ENCODE measurements at places on chromosomes 3 and 15. TPM values are rescaled to one million over a fixed set of nuclear protein-coding genes. Genes with fewer than 3 reads are reported as not detected.
A peak's percentile ranks its signal among the peaks of the same experiment; 100 is the strongest.

GRCh38 chr15:62109982-62110851, 43.4 kb downstream of the C2CD4A start:
- peak; percentile 71 for DNase-seq

GRCh38 chr15:101288905-101289513, 6.0 kb downstream of the SNRPA1 start:
- peak; percentile 66 for DNase-seq

DNA sequence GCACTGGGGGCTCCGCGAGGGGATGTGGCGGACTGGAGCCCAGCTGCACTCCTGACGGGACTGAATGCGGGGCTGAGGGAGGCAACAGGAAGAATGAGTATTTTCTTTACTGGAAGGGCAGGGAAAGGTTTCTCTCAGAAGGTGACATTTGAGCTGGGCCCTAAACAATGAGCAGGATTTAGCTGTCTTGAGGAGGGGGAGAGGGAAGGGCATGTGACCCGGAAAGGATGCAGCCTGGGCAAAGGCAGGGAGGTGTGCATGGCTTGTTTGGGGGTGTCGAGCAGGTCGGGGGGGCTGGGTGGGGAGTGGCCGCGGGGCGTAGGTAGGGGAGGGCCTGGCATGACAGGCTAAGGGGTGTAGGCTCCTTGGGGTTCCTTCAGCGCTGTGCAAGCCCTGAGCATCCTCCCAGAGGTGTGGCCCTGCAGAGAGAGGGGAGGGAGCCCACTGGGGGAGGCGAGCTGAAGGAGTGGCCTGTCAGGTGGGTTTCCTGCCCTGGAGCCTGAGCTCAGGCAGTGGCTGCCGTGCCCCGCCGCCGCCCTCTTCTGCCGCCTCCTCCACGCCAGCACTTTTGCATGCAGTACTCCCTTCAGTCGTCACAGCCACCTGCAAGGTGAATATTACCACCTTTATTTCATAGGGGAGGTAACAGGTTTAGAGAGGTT, 17.2 kb upstream of the ANKDD1A start:
- DNase-seq = no peak

ATP13A5 gene
- total RNA-seq = not detected

ARGFX gene
- total RNA-seq = not detected

DNA sequence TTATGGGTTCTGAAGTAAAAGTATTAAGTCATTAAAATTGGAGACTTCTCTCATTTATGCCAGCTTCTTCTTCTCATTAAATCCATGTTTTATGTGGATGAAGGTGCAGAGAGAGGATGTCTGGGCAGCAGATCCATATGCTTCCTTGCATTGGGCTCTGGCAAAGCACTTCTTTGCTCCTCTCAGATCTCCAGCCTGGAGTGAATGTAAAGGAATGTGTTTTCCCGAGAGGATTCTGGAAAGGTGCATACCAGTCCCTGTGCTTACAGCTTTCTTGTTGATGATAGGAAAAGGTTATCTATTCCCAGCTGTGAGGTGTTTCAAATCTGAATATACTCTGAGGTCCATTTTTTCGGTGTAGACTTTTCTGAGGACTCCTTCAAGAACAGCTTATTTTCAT, 79.9 kb upstream of the PEX5L start:
- DNase-seq = no peak

GRCh38 chr15:60541481-60542299, 62.7 kb upstream of the ICE2 start:
- no peak for DNase-seq

GRCh38 chr3:185655426-185656320, 69.6 kb downstream of the SENP2 start:
- DNase-seq = no peak

- DNase-seq = no peak
These were observed 172.4 kb upstream of the IQSEC1 start for GRCh38 chr3:13245615-13245978.

DNA sequence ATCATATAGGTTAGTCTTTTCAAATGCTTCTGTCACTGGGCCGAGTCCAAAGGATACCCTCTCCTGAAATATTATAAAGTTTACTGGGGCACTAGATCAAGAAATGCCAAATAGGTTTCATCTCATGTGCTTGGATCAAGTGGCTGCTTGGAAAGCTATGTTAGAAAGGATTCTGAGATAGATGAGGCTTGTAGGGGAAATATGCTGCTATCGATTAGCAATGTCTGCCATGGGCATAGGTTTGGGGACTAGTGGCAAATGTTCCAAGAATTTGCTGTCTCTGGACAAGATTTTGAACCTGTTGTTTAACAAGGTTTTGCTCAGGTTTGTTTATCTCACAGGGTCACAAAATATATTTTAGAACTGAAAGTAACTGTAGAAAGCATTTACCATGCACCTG, 23.0 kb upstream of the UBE2Q2 start:
- no peak for DNase-seq

IL5RA gene
- total RNA-seq = not detected

RETNLB gene
- not detected for total RNA-seq

AP4E1 gene
- total RNA-seq = 12.2 TPM

DNA sequence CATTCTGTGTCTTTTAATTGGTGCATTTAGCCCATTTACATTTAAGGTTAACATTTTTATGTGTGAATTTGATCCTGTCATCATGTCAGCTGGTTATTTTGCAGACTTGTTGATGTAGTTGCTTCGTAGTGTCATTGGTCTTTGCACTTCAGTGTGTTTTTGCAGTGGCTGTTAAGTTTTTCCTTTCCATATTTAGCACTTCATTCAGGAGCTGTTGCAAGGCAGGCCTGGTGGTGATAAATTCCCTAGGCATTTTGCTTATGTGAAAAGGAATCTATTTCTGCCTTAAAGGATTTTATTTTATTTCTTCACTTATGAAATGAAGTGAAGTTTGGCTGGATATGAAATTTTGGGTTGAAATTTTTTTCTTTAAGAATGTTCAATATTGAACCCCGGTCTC, 70.2 kb upstream of the CD96 start:
- peak; percentile 4 for DNase-seq

GRCh38 chr15:63531586-63531985, 27.2 kb downstream of the USP3 start:
- DNase-seq = no peak

DNA sequence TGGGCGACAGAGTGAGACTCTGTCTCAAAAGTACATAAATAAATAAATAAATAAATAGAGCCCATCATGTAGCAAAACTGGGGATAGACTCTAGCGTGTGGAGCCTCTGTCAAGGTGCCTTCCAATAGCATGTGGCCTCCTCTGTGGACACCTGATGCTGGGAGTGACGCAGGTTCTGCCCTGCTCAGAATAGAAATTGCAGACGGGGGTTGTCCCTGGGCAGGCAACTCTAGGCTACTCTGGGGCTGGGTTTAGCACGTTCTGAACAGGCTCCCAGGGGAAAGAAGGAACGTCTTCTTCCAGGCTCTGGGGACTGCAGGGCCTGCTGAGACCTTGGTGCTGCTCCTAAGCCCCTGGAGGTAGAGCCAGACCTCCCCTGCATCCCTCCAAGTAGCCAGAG, 65.3 kb downstream of the EPHB3 start:
- DNase-seq = no peak

All from fibroblast of the aortic adventitia (primary cell).